HepG2 (cell line): ENCODE measurements at places on chromosomes 5 and 9.

GRCh38 chr9:130336885-130337284, 71.3 kb downstream of the HMCN2 start:
- H3K36me3 ChIP-seq = no peaks in the 10 kb centered on the region
- no peaks in the 10 kb centered on the region for H3K4me1 ChIP-seq
- no peak for DNase-seq
- H3K27ac ChIP-seq = no peak overlapping the region

- no peak overlapping the region for H3K4me3 ChIP-seq
- no peak overlapping the region for H3K27ac ChIP-seq
- no peak for DNase-seq
These were observed 116.9 kb upstream of the FAM174A start for GRCh38 chr5:100418231-100418630.

DNA sequence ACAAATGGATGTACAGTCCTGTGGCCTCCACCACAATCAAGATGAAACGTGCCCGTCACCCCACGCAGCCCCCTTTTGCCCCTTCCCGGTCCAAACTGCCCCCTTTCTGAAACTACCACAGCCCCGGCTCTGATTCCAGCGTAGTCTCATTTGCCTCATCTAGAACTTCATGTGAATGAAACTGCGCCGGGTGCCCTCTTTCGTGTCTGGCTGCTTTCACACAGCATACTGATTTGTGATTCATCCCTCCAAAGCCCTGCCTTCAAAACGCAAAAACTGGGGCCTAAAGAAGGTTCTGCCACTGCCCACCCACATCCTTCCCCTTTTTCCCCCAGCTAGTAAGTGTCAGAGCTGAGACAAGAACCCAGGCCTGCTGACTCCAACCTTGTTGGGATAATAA, 31.5 kb upstream of the NCS1 start:
- H3K27me3 ChIP-seq = 0 out of 3 replicates have a peak, but pooled peaks cover 6% of the 10 kb centered on the region
- H3K36me3 ChIP-seq = peaks cover 1% of the 10 kb centered on the region; the same call in 1 of the 2 replicates
- H3K4me3 ChIP-seq = no peak overlapping the region
- no peak for DNase-seq

DNA sequence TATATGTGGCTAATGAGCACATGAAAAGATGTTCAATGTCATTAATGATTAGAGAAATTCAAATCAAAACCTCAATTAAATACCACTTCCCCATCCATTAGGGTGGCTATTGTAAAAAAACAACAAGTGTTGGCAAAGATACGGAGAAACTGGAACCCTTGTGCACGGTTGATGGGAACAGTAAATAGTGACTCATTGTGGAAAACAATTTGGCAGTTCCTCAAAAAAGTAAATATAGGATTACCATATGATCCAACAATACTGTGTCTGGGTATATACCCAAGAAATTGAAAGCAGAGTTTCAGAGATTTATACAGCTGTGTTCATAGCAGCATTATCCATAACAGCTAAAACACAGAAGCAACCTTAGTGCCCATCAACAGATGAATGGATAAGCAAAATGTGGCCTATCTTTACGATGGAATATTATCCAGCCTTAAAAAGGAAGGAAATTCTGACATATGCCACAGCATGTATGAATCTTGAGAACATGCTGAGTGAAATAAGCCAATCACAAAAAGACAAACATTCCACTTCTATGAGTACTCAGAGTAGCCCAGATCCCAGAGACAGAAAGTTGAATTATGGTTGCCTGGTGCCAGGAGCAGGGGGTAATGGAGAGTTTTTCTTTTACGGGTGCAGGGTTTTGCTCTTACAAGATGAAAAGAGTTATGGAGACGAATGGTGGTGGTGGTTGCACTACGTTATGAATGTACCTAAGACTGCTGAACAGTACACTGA, 41.4 kb upstream of the LRRC14B start:
- H3K27ac ChIP-seq = no peak overlapping the region
- H3K4me3 ChIP-seq = no peak overlapping the region
- no peaks in the 10 kb centered on the region; the same call in 1 of the 2 replicates for H3K27me3 ChIP-seq
- no peak for DNase-seq
- no peaks in the 10 kb centered on the region for H3K36me3 ChIP-seq
- H3K4me1 ChIP-seq = no peaks in the 10 kb centered on the region

DNA sequence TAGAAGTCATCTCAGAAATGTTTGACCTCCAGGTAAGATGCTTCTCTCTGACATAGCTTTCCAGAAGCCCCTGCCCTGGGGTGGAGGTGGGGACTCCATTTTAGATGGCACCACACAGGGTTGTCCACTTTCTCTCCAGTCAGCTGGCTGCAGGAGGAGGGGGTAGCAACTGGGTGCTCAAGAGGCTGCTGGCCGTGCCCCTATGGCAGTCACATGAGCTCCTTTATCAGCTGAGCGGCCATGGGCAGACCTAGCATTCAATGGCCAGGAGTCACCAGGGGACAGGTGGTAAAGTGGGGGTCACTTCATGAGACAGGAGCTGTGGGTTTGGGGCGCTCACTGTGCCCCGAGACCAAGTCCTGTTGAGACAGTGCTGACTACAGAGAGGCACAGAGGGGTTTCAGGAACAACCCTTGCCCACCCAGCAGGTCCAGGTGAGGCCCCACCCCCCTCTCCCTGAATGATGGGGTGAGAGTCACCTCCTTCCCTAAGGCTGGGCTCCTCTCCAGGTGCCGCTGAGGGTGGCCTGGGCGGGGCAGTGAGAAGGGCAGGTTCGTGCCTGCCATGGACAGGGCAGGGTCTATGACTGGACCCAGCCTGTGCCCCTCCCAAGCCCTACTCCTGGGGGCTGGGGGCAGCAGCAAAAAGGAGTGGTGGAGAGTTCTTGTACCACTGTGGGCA, 642 bp downstream of the CSF2 start:
- no peak for DNase-seq
- no peak overlapping the region for H3K27ac ChIP-seq
- peaks cover 3% of the 10 kb centered on the region; the same call in 1 of the 2 replicates for H3K27me3 ChIP-seq
- H3K4me1 ChIP-seq = peaks cover 36% of the 10 kb centered on the region

DNA sequence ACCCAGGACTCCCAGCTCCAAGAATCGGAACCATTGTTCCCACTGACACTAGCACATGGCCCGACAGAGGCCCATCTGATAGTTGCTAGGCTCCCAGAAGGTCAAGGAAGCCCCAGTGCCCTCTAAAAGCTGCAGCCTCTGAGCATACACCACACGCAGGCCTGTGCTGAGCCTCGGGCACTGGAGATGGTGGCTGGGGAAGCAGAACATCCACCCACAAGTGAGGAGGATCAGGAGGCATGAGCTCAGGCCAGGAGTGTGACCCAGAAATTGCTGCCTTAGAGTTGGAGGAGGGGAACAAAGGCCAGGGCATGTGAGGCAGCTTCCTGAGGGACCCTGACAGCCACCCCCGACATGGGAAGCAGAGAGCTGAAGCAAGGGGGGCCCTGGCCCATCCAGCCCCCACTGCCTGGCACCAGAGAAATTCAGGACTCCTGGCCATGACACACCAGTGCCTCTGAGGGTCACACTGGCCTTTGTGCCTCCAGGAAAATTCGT, 21.4 kb downstream of the IPPK start:
- no peak overlapping the region for H3K4me3 ChIP-seq
- H3K27me3 ChIP-seq = no peaks in the 10 kb centered on the region
- no peak overlapping the region for H3K27ac ChIP-seq
- 0 out of 2 replicates have a peak, but pooled peaks cover 7% of the 10 kb centered on the region for H3K4me1 ChIP-seq
